Stimulated activated CD8-positive, alpha-beta memory T cell treated with anti-CD3 and anti-CD28 coated beads, Interleukin-4, amount 100 ng/mL, for 1 hour (primary cell): ENCODE measurements at places on chromosomes 13 and 19.

DNA sequence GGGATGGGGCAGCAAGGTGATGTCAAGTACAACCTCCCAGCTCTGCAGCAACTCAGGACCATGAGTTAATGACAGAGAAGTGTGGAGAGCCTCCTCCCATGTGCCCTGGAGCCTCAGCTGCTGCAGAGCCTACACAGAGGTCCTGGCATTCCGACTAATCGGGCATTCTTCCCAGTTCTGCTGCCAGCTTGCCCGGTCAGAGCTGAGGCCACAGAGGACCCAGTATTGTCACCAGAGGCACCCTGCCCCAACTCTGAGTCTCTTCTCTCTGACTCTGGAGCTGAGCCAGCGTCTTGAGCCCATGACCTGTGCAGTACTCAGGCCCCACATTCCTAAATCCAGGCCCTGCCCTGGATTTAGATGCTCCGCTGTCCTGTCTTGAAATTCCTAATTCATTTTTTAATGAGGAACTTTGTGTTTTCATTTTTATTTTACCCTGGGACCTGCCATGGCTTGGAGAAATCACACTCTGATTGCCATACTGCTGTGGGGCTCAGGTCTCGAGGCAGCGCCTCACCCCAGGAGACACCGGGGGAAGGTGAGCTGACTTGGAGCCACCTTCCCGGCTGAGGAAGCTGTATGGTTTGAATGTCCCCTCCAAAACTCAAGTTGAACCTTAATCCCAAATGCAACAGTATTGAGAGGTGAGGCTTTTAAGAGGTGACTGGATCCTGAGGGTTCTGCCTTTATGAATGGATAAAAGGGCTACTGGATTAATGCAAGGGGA, 144.9 kb upstream of the ZNF507 start:
- no peak for DNase-seq

DNA sequence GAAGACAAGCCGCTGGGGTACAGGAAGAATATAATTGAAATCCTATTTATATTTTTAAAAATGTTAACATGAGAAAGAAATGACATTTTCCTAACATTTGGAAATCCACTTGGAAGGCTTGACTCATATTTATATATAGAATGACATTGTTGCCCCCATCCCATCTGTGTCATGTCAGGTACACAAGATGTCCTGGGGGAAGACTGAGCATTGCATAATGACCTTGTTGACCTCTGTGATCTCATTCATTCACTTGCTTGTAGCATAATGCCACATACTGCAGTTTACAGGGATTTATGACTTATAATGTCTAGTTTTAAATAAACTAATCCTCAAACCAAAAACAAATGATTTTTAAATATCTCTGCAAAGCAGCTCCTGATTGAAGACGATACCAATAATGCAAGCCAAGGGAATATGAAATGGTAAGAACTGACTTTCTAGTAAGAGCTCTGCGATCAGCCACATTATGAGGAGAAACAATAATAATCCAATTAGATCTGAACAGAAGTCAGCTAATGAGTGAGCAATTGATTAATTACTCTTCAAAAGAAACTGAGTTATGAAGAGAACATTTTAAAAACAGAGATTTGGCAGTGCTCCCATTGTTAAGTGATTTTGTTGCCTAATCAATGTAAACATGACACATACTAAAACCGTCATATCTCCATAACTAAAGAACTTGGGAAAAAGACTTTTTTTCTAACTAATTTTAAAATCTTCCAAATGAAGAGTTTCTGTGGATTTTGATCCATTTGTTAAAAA, 21.2 kb upstream of the VWA8 start:
- no peak for DNase-seq

GRCh38 chr19:17725422-17726078, 6.3 kb downstream of the MAP1S start:
- DNase-seq: no peak

DNA sequence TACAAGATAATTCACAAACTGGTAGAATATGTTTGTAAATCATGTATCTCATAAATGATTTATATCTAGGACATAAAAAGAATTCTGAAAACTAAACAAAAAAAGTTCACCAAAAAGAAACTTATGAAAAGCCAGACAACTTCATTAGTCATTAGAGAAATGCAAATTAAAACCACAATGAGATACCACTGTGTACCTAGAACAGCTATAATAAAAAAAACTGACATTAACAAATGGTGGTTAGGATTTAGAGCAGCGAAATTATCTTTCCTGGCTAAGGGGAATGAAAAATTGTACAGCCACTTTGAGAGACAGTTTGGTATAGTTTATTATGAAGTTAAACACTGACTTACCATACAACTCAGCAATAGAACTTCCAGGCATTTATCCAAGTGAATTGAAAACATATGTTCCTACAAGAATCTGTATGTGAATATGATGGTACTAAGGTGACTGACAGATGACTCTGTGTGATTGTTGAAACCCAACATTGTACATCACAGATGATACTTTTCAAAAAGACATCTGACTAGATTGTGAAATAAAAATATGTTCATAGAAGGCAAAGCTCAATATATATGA, 41.8 kb downstream of the UGGT2 start:
- DNase-seq: no peak

DNA sequence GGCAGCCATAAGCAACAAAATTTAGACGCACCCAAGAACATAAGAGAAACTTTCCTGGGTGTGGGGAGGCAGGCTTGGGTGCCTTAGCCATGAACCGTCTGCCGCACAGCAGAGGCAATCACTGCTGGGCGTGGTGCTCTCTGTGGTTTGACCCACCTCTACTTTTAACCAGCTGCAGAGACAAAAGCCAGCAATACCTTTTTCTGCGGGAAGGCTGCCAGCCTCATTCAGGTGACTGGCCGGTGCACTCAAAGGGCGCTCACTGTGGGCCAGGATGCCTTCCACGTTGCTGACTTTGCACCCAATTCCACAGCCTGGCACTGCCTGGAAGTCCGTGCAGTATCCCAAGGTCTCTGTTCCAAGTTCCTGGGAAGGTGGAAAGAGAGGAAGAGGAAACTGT, 69.1 kb downstream of the ATP7B start:
- no peak for DNase-seq

DNA sequence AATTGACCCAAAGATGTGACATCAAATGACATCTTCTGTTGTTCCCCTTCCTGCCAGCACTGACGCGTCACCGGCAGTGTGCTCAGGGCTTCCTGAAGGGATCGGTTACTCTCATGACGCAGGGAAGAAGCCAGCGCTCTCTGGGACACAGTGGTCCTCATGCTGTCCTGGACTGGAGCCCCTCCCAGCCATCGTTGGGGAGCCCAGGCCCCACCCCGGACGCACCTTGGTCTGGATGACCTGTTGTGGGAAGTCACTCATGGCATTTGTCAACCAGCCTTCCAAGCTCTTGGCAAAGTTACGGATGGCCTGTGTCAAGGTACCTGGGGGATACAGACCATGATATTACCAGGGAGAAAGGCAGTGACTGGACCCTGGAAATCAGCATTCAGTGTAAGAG, 26.0 kb upstream of the RANBP3 start:
- no peak for DNase-seq

DNA sequence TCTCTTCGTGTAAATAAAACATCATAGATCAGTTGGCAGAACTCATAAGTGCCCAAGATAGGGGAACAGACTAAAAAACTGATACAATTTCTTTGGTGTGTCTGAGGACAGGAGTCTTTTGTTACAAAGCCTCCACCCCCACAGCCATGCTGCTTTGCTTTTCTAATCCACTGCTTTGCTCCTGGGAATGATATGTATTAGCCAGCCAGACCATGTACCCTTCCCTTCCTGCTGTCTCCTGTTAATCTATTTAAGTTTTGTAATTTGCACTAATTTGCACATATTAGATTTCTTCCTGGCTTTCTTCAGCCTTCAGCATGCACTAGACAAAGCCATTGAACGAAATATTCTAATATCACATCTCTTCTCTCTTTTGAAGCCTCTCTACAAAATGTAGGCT, 130.5 kb downstream of the MAB21L1 start:
- no peak for DNase-seq

- DNase-seq: no peak
Observed at GRCh38 chr19:37845932-37846331, 60.5 kb downstream of the WDR87 start.

GRCh38 chr13:62710787-62711186, 1295.1 kb upstream of the PCDH20 start:
- DNase-seq: no peak

GRCh38 chr13:60758637-60759036, 361.6 kb downstream of the TDRD3 start:
- DNase-seq: no peak

GRCh38 chr13:36629057-36629385, 44.8 kb upstream of the SERTM1 start:
- DNase-seq: no peak

DNA sequence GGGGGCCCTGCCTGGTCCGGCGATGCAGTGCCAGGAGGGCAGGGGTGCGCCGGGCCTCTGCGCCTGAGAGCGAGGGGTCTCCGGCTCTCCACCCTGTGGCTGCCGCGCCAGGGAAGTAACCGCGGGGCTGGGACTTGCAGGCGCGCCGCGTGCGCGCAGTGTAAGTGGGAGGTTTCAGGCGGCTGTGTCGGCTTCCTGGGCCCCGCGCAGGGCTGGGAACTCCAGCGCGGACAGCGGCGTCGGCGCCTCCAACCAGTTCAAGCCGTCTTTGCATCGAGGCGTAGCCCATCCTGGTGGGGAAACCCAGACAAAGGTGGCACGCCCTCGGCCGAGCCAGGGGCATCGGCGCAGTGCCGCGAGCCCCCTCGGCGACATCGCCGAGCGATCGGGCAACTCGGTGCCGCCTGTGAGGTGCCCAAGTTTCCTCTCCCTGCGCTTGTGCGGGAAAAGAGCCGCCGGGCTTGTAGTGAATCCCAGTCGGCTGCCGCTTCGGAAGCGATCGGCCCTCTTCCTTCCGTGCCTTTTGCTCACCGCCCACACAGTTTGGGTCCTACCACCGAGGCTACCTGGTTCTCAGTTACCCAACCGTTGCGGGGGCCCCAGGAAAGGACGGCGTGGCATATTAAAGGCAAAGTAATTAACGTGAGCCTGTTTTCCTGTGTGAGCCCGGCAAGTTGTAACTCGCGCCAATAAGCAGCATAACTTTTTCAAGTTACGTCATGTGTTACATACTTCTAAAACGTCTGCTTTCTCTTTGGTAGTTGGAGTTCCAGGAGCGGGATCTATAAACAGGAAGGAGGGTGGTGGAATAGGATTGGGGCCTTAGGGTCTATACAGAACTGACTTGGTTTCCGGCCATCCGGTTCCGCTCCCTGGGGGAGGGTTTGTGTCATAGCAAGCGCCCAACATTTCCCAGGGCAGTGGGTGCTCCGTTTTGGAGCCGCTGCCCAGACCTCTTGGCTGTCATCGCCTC, 1.2 kb downstream of the LRCH1 start:
- DNase-seq: peak; percentile 26

- DNase-seq: no peak
Observed at GRCh38 chr13:83879431-83880171, 2.7 kb downstream of the SLITRK1 start.

GRCh38 chr13:80924596-80924995, 583.7 kb upstream of the SPRY2 start:
- DNase-seq: no peak

- no peak for DNase-seq
Observed at GRCh38 chr13:45519493-45519892, 54.8 kb downstream of the COG3 start.

- DNase-seq: no peak
Observed at GRCh38 chr19:42508892-42509444, 19.3 kb downstream of the CEACAM1 start.

DNA sequence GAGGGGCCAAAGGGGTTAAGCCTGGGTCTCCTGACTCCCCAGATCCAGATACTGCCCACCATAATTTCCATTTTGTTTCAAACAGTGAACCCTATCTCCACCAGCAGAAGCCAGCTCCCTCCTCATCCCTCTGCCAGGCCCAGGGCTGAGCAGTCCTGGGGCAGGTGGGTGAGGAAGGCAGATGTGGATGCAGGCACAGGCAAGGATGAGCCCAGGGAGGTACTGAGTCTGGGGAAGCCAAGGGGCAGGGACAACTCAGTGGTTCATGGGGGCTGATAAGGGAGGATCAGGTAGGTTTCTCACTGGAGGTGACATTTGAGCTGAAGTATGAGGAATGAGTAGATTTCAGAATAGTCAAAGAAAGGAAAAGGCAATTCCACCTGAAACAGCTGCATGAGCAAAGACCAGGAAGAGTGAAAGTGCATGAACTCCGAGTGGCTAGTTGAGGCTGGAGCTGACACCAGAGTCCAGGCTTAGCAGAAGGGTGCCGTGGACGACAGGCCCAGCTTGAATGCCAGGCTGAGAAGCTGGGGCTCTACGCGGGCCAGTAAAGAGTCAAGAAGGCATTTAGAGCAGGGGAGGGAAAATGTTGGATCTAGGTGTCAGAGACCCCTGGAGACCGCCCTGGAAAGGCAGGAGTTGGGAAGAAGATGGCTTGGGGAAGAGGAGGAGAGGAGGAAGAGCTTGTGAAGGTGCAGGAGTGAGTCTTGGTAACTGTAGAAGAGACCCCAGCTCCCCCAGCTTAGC, 10.3 kb downstream of the CIC start:
- no peak for DNase-seq

GRCh38 chr19:5341448-5341820, 822 bp upstream of the PTPRS start:
- no peak for DNase-seq

DNA sequence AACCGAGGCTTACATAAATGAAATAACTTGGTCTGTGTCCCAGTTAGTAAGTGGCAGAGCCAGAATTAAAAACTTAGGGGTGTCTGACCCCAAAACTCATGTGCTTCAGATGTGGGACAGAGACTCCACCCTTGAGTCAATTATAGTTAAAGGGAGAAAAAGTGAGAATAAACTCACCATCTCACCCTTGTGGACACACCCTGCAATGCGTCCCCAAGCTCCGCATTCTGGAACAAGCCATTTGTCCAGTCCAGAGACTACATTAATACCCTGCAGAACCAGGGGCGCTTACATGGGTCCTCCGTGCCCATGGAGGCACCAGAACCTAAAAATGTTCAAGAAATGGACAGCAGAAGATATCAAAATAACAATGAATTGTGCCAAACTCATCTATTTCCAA, 207.0 kb upstream of the ZNF507 start:
- DNase-seq: no peak

DNA sequence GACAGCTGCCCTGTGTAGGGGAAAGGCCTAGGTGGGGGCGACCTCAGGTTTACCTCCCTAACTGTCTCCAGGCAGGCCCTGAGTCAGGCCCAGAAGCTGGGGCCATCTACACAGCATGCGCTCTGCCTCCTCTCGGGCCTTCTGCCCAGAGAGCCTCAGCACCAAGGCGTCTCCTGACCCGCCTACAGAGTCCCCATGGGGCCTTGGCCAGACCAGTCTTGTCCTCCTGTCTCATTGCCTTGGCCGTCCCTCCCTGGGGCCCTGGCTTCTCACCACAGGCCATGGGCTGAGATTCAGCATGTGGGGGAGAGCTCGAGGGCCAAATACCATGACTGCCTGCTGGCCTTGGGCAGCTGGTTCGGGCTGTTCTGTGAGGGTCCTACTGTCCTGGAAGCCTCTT, 59.0 kb downstream of the SMARCA4 start:
- DNase-seq: no peak

DNA sequence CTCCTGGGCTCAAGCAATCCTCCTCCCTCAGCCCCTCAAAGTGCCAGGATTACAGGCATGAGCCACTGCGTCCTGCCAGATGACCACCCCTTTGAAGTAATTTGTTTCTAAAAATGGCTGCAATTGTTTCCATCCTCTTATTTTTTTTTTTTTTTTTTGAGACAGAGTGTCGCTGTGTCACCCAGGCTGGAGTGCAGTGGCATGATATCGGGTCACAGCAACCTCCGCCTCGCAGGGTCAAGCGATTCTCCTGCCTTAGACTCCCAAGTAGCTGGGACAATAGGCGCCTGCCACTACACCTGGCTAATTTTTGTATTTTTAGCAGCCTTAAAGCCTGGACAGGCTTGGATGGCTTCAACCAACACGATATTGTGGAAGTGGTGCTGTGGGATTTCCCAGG, 22.3 kb upstream of the DPP9 start:
- DNase-seq: no peak

- DNase-seq: no peak
Observed at GRCh38 chr19:50890422-50891252, 17.4 kb downstream of the KLK2 start.
